ENCODE measurements at places on chromosomes 6 and 20. TPM values are rescaled to one million over a fixed set of nuclear protein-coding genes. Genes with fewer than 3 reads are reported as not detected.

DNA sequence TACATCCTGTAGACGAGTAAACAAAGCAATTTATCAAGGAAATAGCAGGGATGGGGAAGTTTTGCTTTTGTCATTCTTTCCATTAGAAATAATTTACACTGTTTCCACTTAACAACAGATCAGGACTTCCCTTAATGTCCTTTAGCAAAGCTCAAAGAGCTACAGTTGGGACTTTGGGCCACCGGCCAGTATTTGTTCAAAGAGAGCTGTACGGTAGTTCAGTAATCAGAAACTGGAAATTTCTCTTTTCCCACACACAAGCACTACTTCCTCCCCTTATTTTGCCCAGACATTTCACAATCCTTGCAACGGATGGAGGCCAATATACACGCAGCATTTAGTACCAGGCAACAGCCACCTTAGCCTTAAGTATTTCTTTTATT is 12.1 kb upstream of the HINT3 start:
- no peak for DNase-seq

- DNase-seq: no peak
These were observed 719.6 kb downstream of the DOK5 start for GRCh38 chr20:55194947-55195346.

- DNase-seq: no peak
These were observed 659.9 kb downstream of the EPM2A start for GRCh38 chr6:145075425-145075824.

- no peak for DNase-seq
These were observed 127.2 kb downstream of the MTHFD1L start for GRCh38 chr6:150992703-150993102.

DNA sequence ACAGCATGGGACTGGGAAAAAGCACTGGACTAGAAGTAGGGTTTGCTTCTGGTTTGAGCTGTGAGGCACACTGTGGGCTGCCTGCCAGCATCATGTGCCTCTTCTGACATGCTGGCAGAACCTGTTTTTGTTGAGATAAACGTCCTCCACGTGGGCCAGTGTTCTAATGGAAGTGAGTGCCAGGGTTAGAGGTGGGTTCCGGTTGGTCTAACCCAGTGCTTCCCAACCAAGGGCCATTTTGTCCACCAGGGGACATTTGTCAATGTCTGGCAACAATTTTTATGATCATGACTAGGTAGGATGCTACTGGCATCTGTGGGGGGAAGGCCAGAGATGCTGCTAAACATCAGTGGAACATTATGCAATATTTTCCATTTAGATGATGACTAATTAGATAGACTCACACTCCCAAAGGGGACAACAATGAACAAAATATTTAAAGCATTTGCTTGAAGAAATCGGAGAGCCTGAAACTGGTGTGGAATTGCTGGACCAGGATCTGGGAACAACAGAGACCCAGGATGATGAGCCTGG is 7.8 kb upstream of the APMAP start:
- DNase-seq: no peak

GRCh38 chr6:134169871-134170486 is 117.6 kb upstream of the SLC2A12 start:
- DNase-seq: no peak

Gene OOEP
- not detected for total RNA-seq

All from occipital lobe (tissue), 3 donors.